ENCODE measurements at places on chromosomes 2 and 18.
A peak's percentile ranks its signal among the peaks of the same experiment; 100 is the strongest.

DNA sequence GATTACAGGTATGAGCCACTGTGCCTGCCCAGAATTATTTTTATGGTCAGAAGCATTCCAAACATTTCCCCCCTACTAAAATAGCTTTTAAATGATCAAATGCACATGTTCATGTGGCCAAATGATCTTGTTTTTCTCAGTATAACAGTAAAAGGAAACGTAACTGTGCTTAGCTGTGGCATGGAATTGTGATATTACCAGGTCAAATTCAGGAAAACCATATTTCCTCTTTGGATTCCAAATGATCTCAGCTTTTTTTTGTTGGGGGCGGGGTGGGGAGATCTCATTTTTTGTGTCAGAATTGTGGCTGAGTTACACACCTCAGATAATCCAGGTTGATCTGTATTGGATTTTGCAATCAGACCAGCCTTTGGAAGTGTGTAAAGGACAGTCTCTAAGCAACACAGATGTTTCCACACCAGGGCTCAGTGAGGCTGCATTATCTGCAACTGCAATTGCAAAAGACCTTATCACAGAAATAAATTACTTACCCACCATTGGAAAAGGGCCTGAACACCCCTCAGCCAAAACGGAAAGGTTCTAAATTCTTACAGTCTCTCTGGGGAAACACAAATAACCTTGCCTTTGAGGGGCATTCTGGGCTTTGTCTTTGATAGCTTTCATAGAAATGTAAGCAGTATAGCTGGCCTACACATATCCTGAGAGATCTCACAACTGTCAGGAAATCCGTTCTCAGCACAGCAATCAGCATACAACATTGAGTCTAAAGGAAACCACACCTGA lies 8.4 kb downstream of the CASP10 start:
- no peak for DNase-seq

GRCh38 chr2:65055422-65056214 lies 598 bp upstream of the CEP68 start:
- no peak for DNase-seq

DNA sequence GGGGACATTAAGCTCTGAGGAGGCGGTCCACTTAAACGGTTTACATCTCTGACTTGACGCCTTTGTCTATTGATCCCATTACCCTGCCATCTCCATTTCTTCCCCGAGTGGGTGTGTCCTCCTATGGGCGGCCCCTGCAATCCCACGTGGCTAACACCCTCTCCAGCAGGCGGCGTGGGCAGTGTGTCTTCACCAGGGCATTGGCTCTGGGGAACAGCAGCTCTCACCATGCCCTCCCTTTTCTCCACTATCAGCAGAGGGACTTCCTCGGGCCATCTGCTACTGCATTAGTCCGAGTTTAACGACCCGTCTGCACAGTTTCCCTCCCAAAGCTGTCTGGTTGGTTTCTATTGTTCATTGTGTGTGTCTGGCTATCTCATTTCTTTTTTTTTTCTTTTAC lies 511.9 kb upstream of the NRP2 start:
- no peak for DNase-seq

GRCh38 chr2:105896765-105897163 lies 152.1 kb downstream of the NCK2 start:
- no peak for DNase-seq

DNA sequence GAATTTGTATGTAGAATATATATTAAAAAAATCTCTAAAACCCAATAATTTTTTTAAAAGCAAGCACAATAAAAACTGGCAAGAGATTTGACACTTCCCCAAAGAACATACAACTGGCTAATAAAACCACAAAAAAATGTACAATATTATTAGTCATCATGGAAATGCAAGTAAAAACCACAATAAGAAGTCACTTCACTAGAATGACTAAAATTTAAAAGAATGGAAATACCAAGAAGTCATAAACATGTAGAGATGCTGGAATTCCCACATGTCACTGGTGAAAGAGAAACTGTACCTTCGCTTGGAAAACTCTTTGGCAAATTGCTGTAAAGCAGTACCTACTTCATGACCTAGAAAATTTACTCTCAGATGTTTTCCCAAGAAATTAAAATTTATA lies 43.4 kb upstream of the KYNU start:
- no peak for DNase-seq

DNA sequence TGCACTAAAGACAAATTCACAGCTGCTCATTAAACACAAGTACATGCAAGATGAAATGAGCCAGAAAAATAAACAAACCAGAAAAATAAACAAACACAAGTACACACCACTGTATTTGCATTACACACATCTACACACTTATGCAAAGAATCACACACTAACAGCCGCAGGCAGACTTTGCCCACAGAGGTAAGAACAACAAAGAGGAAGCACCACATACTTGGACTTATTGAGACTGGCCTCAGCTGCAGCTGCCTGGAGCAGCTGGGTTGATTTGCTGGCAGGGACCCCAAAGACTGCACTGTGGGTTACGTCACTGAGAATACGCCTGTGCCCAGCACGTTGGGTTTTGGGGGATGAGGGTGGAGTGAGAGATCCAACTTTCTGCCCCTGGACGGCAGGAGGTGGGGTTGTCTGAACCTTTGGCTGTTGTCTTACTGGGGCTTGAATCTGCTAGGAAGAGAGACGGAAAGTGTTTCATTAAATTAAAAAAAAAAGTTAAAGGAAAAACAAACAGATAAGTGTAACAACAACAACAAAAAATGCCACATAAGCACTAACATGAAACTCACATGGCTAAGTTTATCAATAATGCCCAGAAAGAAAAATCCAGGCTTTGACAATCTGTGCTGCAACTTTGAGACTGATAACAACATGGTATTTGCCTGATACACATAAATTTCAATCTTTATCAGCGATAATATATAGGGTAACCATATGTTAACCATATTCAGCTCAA lies 71.9 kb upstream of the NFU1 start:
- DNase-seq: no peak

GRCh38 chr18:21911551-21911950 lies 171.0 kb downstream of the MIB1 start:
- DNase-seq: no peak

- DNase-seq: no peak
Observed at GRCh38 chr2:98935777-98936352, at the start of gene CRACDL. TSS of gene CRACDL (minus strand) at chr2:98936225. CDS start at chr2:98846800, 89,425 bp downstream.

GRCh38 chr2:102082571-102083392 lies 59.8 kb upstream of the IL1R1 start:
- DNase-seq: peak; percentile 42

GRCh38 chr2:33354981-33355380 lies 121.5 kb upstream of the RASGRP3 start:
- DNase-seq: no peak

- DNase-seq: no peak
Observed at GRCh38 chr2:219327719-219328118, 4.8 kb downstream of the RESP18 start.

Data from activated CD4-positive, alpha-beta memory T cell treated with anti-CD3 and anti-CD28 coated beads, Interleukin-2, amount 10 ng/mL, durations not matched to agents 7 days and 5 days (primary cell).